ENCODE measurements at places on chromosomes 1 and 21.

- no peak for DNase-seq
These were observed 13.9 kb upstream of the LRIG2 start for GRCh38 chr1:113058941-113059706.

DNA sequence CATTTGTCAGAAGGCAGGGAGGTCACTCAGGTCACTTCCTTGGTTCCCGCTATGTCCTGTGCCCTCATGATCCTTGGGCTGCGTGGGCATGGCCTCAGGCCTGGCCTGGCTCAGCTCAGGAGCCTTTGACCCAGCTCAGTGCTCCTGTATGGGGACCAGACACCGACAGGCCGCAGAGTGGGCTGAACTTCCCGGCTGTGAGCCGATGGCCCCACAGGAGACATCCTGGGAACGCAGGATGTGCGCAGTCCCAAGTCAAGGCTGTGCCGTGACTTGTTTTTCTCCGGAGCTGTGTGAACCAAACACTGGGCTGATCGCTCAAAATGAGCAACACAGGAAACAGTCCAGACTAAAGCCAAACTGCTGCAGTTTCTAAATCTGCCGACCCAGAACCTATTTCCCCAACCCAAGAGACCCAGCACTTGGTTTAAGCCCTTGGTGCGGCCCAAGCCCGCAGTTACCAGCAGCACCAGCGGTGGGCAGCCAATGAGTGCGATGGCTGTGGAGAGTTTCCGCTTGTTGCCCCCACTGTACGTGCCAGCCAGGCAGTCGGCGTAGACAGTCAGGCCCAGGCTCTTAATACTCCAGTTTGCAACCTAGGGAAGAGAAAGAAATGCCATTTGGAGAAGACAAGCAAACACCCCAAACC lies 92.3 kb upstream of the GCLM start:
- no peak for DNase-seq

GRCh38 chr1:117610036-117610435 lies 4.2 kb downstream of the TENT5C start:
- DNase-seq, result no peak

GRCh38 chr21:31778546-31778945 lies 46.6 kb upstream of the SCAF4 start:
- DNase-seq, result no peak

- no peak for DNase-seq
These were observed 11.3 kb downstream of the RAB29 start for GRCh38 chr1:205763980-205764379.

GRCh38 chr1:177256153-177257075 lies 85.7 kb downstream of the BRINP2 start:
- DNase-seq, result no peak

GRCh38 chr1:47701283-47701682 lies 263.4 kb downstream of the FOXD2 start:
- no peak for DNase-seq

- DNase-seq, result no peak
These were observed 37.1 kb downstream of the SLC30A1 start for GRCh38 chr1:211541720-211542477.

DNA sequence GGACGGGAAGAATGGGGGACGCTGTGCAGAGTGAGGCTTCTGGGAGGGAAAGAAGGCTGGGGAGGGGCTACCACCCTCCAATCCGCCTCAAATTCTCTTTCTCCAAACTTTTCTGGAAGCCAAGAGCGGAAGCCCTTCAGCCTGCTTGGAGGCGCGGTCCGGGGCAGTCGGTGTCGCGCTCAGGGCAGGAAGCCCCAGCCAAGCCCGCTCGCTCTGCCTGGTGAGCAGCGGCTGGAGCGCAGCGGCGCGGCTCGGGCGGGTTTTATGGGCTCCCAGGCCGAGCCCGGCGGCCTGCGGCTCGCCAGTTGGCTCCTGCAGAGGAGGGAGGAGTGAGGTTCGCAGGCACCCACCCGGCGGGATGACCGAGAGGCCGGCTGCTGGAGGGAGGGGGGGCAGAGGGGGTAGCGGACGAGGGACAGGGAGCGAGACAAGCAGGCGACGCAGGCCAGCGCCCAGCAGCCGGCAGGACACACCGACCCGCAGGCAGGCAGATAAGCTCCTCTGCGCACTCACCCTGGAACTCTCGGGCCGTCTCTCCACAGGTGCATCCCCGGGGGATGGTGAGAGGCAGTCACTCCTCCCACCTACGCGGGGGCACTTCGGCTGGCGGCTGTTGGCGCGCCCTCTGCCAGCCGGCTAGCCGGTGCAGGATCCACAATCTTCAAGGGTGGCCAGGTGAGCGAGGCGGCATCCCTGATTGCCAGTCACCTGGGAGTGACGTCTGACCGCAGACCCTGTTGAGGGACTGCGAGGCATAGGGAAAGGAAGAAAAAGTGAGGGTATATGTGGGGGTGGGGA lies at the start of gene AVPR1B:
Gene AVPR1B (minus strand): TSS at position 238 of the 798 bp plus-strand sequence. CDS start 498 bp downstream, outside the sequence.
- DNase-seq, result no peak

DNA sequence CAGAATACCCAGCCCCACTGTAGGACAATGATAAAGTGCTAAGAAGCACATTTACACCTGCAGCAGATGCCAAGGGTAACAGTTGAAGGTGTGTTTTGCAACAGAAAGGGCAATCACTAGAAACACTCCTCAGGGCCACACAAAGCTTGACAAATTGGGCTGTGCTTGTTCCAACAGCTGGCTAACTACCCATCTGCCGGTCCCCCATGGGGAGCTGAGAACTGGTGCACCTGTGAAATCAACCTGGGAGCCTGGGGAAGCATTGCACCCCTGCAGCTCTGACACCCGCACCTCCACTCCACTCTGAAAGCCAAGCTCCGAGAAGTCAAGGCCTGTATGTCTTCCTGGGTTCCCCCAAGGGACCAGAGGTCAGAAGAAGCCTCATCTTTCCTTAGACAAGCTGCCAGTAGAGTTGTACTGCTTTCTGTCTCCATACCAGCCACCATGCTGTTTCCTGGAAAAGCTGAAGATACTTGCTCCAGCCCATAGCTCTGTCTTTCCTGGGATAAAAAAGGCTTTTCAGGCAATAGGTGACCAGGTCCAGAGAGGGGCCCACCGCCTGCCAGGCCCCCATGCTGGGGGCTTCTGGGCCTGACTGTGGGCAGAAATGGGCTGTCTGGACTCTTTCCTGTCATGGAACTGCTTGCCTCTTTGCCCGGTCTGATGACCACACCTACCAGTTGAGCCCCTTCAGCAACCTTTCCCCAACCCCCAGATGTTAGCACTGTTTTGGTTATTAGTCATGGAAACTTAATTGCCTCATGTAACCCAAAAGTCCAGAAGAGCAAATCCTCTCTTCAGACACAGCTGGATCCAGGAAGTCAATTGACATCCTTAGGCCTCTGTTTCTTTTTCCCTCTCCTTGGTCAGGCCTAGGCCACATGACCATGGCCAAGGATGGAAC lies 93.6 kb downstream of the KIF14 start:
- no peak for DNase-seq

DNA sequence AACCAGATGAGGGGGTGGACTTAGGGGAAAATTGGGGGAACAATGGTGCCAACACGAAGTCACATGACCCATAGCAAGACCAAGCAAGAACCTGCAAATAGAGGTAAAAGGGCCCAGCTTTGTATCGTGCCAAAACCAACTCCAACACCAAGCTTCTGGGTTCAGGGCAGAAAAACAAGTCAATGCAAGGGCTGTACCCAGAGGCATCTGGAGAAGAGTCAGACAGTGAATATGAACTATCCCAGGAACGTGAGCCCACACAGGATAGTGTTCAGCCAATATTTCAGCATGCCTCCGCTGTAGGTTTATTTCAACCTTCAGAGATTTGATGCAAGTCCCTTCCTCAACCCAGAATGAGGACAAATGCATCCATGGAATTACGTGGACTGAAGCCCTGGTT lies 15.0 kb upstream of the ZMYM6 start:
- no peak for DNase-seq

DNA sequence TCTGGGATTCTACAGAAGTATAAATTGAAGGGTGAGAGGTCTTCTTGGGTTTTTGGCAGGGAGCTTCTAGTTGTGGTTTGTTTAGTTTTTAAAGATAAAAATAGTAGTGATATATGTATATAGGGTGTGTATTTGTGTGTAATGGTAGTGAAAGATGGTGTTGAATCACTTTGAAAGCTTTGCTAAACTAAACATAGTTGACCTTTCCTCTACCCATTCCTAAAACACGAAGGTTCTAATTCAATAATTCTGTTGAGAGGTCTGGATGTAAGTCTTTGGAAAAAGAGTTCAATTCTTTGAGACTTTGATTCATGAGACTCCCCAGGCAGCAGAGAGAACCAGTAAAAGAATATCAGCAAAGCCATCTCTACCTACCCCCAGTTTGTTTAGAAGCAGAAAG lies 247.9 kb upstream of the DUSP10 start:
- DNase-seq, result no peak

DNA sequence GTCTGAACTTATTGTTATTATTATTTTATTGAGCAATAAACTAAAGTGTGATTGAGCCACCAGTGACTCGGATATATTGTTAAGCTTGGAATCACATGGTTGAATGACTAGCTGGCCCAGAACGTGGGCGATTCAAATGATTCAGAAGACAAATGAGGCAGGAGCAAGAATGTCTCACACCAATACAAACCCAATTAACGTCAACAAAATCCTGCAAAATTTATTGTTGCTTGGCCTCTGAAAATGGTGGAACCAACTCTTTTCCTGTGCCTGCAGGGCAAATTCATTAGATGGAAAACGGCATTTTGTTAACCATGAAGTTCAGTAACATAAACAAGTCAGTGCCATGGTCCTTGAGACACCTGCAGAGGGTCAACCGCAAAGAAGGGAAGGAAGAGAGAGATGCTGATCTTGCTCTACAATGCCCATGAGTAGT lies 482.0 kb downstream of the SETD4 start:
- no peak for DNase-seq

DNA sequence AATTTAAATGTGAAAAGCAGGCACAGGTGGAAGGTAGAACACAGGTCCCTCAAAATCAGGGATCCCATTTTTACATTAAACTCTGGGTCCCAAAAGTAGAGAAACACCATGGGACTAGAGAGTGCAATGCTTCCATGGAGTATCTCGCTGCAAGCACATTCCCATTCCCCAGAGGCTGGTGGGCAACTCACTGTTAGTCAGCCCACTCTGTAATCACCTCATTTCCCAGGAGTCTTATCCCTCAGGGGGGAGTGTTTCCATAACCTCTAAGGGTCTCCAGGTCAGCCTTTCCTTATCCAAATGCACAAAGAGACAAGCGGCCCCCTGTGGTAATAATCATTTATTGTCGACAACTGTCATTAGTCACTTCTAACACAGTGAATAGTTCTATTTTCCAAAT lies 490.1 kb upstream of the LRRC7 start:
- no peak for DNase-seq

DNA sequence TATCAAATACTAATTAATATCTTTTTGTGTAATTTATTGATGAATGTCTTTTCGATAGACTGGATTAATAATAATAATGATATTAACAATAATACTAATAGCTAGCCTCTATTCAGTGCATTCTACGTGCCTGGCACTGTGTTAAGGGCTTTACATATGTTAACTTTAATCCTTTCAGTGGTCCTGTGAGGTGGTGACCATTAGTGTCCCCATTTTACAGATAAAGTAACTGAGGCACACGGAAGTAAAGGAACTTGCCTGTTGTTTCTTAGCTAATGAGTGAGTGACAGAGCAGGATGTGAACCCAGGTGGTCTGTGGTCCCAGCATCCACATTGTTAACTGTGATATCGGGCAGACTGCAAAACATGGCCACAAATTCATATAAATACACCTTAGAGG lies 335.7 kb upstream of the PROX1 start:
- no peak for DNase-seq

- DNase-seq, result no peak
These were observed 121.5 kb downstream of the CASZ1 start for GRCh38 chr1:10674700-10675609.

- DNase-seq, result no peak
These were observed 130.4 kb downstream of the AK5 start for GRCh38 chr1:77412069-77412819.
